NCI-H526 treated with DMSO at 0.1 percent for 48 hours (cell line): ENCODE measurements at places on chromosomes 4 and X.

DNA sequence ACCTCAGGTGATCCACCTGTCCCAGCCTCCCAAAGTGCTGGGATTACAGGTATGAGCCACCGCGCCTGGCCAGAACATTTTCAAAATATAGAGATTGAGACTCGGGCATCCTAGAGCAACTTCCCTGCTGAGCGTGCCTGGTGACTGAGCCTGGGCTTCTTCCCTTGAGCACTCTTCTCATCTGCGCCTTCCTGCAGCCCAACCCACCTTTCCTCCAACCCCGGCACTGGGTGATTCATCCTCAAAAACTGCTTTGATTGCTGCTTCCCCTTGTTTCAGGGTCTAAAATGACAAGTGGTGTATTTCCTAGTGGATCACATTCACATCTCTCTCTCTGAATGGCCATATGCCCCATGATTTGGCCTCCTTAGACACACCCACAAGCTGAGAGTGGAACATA is 37.8 kb downstream of the PHKA2 start:
- DNase-seq, result no peak

DNA sequence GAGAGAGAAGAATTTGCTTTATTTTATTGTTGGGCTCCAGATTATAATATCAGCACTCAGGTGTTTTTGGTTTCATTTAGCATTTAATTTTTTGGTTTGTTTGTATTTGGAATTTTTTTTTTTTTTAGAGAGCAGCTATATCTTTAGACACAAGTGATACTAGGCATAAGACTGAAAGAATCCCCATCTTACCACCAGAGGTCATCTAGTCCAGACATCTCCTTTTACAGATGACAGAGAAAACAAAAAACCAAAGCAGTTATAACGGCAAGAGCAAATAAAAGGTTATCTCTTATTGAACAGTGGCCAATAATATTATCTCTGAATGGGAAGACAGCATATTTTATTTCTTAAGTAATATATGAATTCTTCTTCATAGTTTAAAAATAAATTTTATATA is 22.8 kb downstream of the USP38 start:
- no peak for DNase-seq

DNA sequence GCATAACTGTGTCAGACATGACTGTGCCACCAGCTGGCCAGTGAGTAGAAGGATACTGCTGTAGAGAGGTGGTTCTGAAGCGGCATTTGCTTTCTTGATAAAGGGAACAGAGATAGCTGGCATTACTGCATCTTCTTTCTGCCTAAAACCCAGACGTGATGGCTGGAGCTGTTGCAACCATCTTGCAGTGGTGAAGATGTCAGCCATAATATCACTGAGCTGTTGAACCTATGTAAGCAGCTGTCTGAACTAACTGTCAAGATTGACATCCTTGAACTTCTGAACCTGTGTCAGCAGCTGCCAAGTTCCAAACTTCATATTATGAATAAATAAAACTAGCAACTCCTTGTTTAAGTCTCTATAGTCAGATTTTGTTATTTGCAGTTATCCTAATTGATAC is 88.9 kb upstream of the LNX1 start:
- DNase-seq, result no peak

GRCh38 chr4:72712997-72713396 is 144.0 kb upstream of the ADAMTS3 start:
- no peak for DNase-seq

DNA sequence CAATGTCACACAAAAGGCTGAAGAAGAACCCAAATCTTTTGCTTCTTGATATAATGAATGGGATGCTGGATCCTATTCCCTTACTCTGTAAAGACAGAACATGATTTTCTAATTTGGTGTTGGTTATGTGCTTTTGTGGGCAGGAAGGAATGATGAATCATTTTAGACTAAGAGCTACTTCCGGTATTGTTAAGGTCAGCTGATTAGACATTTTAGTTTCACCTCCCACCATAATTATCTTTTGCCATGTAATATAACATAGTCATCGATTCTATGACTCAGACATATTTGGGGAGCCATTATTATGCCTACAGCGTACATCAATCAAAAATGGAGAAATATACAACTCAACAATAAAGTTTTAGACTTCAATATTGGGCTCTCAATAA is 265.3 kb downstream of the ZNF674 start:
- no peak for DNase-seq

DNA sequence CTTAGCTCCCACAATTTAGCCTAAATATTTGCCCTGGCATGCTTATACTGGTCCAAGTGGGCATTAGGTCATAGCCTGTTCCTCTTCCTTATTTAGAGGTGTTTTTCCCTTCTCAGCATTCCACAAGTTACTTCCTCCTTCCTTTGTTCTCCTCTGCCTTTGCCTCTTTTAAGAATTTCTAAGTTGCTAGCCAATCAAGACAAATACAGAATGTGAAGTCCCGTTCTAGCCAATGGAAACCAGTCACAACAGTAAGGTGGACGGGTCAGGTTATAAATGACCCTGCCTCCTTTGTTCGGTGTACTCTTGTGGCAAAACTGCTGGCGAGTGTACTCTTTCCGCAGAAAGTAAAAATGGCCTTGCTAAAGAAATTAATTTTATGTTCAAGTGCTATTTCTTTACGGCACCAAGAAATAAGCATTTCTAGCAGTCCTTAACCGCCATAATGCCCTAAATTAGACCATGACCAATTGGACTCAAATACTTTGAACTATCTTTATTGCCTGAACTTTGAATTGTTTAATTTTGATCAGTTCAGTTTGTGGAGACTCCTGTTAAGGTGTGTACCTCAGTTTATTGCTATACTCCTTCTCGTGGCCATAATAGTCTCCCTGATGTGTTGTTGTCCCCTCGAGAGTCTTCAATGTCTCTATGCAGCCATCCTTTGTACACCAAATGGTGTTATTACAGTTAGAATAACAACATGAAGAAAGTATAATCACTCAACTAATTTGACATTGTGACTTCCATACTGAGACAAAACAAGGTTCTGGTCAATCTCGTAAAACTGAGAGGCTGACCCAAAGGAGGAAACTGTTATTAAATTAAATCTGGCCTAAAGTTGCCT is 1.6 kb upstream of the HADH start:
- DNase-seq, result no peak

- DNase-seq, result no peak
Observed at GRCh38 chr4:146981651-146982050, 36.0 kb upstream of the TTC29 start.

DNA sequence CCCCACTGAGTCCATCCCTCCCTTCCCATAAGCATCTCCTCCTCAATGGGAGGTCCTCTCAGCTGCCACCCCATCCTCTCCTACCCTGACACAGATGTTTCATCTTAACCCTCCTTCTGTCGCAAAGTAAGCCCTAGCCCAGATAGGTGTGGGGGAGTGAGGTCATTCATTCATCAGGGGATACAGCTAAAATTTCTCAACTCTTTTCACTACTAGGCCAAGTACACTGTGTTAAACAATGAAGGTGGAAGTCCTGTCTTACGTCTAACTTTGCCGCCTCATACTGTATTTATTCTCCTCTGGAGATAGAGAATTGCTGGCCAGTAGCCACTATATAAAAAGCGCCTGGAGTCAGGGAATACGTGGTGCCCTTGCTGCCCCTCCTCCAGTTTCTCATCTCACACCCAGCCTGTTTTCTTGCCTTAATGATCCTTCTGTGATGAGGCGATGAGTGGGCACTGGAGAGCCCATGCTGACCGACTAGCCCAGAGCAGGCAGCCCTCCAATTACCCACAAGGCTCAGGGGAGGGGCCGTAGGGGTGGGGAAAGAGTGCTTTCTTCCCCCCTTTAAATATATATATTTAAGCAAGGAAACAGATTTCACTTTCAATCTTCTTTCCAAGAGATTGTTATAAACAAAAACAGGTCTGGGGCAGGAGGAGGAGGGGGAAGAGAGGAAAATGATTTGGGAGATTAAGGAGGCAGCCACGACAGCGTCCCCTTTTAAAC is 149.5 kb downstream of the PJA1 start:
- no peak for DNase-seq

- no peak for DNase-seq
Observed at GRCh38 chr4:20028645-20029044, 223.1 kb upstream of the SLIT2 start.

GRCh38 chrX:100797359-100797758 is 22.8 kb upstream of the CSTF2 start:
- no peak for DNase-seq

DNA sequence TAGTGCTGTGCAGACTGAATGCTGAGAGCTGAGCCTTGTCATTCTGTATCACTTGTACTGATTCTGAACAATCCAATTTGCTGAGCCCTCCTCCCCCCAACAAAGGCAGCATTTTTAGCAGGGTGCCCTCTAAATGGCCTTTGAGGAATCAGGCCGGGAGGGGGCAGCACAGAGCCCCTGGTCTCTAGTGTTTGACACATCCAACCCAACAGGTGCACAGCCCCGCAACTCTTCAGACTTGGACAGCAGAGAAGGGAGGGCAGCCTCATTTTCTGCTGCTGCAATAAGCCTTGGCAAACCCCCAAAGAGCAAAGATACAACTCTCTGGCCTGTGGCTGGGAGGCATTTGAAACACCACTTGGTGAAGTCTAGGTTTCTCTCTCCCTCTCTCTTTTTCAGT is 3.4 kb downstream of the ATP1B4 start:
- no peak for DNase-seq

GRCh38 chrX:148609515-148610327 is 109.3 kb downstream of the AFF2 start:
- no peak for DNase-seq

GRCh38 chr4:119284876-119285780 is 36.8 kb downstream of the FABP2 start:
- no peak for DNase-seq

DNA sequence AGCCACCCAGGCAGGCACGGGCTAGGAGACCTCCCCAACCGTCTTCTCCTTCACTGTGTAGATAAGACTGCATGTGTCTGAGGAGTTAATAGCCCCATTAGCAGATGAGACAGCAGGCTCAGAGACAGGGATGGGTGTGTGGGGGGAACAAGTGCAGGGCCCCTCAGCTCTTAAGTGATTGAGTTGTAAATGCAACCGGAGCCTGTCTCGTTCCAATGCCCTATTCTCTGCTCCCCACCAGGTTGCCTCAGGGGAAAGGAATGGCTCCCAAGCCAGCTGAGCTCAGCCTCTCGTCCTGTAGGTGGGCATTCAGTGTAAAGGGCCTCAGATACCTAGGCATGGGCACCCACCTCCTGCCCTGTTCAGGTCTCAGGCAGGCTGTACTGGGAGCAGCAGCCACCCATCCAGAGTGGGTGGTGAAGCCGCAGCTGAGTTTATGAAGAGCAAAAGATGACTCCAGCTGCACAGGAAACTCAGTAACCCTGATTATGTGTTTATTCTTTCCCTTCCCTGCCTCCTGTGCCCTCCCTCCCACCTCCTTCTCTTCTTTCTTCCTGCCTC is 87.3 kb downstream of the PJA1 start:
- DNase-seq, result no peak

DNA sequence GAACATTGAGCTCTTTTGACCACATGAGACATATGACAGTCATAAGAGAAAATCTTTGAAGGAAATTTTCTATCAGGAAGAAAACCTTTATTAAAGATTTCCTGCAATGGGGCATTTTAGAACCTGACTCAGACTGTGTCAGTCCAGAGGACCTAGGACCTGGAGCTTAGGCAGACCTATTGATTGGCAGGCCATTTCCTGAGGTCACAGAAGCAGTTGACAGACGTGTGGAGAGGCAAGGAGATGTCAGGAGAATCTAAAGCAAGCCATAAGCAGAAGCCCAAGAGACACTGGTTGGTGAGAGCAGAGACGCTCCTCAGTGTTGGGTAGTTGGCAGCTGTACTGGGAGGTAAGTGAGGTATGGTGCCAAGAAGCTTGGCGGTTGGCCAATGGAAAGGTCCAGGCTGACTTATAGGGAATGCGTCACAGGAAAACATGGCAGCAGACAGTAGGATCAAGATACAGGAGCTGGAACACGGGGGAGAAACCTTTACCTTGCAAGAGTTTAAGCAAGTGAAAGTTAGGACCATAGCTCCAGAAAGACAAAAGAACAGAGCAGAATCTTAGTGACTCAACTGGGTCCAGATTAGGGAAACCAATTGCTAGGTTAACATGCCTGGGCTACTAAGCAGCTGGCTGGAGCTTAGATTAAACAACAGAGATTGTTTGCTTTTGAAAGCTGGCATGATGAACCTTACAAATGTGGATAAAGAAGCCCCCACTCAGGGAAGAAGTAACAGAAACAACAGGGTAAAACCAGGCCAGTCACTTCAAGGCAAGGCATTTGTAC is 18.6 kb downstream of the PALLD start:
- DNase-seq, result no peak

GRCh38 chrX:108091878-108092291 is 307 bp downstream of the ATG4A start:
- DNase-seq, result peak; percentile 59

GRCh38 chrX:42684065-42684464 is 93.9 kb downstream of the PPP1R2C start:
- no peak for DNase-seq

DNA sequence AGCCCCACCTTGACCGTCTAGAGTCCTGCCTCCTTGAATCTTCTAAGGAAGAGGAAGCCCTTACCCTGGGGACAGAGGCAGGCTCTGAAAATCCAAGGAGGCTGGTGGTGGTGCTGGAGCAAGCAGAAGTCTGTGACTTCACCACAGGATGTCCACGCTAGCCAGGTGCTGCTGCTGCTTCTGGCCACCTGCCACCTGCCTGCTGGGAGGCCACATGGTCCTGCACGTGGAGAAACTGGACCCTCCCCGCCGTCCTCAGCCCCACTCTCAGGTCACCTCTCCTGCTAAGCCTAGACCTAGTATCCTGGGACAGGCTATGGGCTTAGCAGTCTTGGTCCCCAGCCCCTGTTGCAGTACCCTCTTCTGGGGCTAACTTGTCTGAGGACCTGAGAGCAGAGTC is 15.8 kb downstream of the TMEM31 start:
- DNase-seq, result no peak

GRCh38 chr4:33437406-33437805 is 2717.2 kb downstream of the PCDH7 start:
- DNase-seq, result no peak

DNA sequence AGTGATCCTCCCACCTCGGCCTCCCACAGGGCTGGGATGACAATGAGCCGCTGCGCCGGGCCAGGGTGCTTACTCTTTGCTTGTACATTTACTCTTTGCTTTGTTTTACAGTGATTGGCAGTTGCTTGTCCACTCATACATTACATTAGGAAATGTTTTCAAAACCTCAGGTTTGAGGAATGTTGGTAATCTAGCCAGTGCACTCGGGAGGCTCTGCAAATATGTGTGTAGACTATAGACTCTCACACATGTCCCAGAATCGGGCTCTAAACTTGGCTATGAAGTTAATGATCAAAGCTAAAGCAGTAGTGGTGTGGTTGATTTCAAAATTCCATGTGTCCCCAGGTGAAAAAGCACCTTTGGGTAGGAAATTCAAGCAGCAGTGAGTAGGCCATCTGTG is 20.5 kb downstream of the TRMT44 start:
- no peak for DNase-seq

GRCh38 chr4:13543839-13544605 is at the start of gene NKX3-2:
Gene NKX3-2 (minus strand): TSS chr4:13544508. CDS start chr4:13544414, 94 bp downstream.
- DNase-seq, result peak; percentile 25

GRCh38 chr4:71209161-71209560 is 129.7 kb upstream of the SLC4A4 start:
- no peak for DNase-seq

DNA sequence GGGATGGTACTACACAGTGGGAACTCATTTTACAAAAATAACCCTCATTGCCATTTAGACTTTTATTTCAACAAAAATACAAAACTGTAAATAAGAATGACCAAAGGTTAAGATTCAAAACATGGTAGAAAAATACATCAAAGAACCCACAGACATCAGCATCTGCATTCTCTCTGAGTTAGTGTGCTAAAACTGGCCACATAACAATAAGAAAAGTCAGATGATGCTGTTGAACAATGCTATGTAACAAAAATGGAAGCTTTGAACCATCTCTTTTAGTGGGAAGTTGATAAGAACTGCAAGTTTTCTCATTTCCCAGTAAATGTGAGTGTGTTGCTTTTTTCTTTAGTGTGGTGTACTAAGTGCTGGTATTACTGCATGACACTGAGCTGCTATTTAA is 888.4 kb upstream of the EPHA5 start:
- no peak for DNase-seq
